ENCODE measurements at places on chromosomes 7 and 10.

- DNase-seq: no peak
Observed at GRCh38 chr7:139959285-139959628, 103.5 kb downstream of the PARP12 start.

DNA sequence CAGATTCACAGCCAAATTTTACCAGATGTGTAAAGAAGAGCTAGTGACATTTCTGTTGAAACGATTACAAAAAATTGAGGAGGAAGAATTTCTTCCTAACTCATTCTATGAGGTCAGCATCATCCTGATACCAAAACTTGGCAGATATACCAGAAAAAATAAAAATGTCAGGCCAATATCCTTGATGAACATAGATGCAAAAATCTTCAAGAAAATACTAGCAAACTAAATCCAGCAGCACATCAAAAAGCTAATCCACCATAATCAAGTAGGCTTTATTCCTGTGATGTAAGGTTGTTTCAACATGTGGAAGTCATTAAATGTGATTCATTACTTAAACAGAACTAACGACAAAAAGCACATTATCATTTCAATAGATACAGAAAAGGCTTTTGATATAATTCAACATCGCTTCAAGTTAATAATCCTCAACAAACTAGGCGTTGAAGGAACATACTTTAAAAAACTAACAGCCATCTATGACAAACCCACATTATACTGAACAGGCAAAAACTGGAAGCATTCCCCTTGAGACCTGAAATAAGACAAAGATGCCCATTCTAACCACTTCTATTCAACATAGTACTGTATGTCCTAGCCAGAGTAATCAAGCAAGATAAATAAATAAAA, 807.7 kb upstream of the ZWINT start:
- DNase-seq: no peak

DNA sequence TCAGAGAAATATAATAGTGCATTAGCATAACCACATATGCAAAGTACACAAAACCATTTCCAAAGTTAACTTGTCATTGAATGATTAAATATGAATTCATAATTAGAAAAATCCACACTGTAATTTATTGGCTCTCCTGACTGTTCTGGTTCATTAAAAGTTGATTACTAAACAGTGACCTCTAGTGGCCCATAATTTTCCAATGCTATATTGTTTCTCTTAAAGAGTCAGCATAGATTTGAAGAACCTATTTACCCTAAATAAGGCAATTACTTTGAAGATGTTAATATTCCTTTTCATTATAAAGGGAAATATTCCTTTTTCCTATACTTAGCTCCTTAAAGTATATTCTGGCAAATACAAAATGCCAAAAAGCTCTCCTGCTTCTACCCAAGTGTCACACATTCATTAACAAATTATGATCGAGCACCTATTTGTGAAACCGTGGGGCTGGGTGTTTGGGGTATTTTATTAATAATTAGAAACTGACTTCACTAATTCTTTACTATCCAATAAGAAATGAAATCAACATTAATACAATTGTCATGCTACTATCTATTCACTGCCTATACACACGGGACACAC, 86.2 kb downstream of the HIBADH start:
- DNase-seq: no peak

DNA sequence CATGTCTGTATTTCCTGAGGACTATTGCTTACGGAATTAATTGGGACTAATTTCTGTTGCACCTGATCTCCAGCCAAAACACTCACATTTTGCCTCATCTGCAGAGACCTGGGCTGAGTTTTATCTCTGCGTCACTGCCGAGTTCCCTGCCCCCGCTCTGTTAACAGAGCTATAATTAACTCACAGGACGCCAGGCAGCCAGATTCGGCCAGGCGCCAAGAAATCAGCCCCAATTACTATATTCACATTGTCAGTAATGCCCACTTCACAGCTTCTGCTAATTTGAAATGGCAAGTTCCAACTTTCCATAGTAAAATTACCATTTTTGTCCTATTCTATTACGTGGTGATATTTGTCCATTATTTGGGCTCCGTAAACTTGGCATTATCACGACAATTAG, 130.5 kb downstream of the CUX1 start:
- DNase-seq: no peak

DNA sequence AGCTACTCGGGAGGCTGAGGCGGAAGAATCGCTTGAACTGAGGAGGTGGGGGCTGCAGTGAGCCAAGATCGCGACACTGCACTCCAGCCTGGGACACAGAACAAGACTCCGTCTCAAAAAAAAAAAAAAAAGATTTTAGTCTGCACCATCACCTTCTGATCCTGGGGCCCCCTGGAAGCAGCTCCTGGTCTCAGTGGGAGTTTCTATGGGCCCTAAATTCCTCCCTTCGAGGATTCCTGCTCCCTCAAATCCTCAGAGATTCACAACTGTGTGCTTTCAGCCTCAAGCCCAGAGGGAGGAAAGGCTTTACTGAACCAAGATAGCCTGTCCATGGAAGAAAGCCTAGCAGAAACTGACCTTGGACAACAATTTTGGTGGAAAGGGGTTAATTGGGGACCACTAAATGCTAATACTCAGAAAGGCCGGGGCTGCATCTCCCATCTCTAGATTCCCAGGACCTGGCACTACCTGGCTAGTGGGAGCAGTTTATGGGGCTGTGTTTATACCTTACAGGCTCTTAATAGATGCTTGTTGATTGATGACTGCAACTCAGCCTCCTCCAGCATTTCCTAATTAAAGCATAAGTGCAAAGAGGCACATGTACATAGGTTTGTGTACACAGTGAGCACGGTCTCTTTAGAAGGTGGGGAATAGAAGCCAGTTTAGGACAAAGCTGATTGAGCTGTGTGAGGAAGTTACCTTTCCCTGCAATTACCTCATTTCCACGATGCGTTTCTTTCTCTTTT, 9.2 kb upstream of the FGFR2 start:
- no peak for DNase-seq

DNA sequence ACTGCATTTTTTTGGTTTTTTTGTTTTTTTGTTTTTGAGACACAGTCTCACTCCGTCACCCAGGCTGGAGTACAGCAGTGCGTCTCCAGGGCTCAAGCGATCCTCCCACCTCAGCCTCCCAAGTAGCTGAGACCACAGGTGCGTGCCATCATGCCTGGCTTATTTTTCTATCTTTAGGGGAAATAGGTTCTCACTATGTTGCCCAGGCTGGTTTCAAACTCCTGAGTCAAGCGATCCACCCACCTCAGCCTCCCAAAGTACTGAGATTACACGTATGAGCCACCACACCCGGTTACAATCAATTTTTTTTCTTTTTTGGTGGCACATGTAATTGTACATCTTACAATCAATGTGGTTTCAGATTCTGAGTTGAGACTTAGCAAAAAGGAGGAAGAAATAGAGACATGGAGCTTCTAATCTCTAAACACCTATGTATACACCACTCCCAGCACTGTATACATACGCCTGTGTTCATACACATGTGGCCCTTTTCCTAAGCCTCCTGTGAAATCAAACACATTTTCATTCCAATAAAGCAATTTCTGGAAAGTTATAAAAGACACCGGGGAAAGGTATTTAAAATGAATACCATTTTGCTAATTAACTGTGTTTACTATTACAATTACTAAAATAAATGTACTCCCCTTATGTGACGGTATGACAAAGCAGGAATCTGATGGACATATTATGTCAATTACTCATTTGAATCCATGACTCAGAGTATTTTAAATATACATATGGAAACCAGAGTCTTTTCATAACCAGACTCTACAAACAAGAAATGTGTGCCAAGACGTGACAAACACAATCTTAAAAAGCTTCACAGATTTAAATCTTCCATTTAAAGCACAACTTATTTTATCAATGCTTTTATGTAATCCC, 40.9 kb downstream of the SMURF1 start:
- DNase-seq: peak; percentile 13

DNA sequence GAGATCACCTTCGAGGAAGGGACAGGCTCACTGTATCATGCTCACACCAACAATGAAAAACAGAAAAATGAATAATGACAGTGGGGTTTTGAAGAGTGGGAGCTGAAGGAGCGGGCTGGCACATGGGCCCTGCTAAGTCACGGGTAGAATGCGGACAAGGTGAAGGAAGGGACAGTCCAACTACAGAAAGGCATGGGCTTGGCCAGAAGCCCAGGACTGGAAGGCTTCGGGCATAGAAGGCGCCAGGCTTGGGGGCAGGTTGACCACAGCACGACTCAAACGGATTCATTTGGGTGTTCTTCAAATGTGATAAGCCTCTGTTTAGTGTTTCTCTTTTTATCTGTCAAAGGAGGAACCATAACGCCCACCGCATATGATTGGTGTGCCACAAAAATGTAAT, 509.5 kb downstream of the CCSER2 start:
- DNase-seq: no peak

GRCh38 chr10:29319205-29319781, 30.4 kb downstream of the LYZL1 start:
- no peak for DNase-seq

DNA sequence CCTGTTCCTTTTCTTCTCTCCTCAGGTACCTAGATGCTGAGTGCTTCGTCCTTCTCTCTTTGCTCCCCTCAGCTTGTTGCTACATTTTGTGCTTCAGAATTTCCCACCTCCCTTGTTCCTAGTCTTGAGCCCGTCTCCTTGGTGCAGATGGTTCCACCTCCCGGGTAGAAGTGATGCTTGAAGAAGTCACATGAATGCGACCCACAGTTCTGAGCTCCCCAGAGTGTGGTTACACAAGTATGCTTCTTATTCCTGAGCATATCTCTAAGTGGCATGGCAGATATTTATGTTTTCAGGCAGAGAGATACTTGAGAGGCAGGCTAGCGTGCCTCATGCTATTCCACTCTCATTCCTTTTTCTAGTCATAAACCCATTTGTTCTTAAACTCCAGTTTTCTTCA, 34.0 kb downstream of the INPP5F start:
- DNase-seq: no peak

DNA sequence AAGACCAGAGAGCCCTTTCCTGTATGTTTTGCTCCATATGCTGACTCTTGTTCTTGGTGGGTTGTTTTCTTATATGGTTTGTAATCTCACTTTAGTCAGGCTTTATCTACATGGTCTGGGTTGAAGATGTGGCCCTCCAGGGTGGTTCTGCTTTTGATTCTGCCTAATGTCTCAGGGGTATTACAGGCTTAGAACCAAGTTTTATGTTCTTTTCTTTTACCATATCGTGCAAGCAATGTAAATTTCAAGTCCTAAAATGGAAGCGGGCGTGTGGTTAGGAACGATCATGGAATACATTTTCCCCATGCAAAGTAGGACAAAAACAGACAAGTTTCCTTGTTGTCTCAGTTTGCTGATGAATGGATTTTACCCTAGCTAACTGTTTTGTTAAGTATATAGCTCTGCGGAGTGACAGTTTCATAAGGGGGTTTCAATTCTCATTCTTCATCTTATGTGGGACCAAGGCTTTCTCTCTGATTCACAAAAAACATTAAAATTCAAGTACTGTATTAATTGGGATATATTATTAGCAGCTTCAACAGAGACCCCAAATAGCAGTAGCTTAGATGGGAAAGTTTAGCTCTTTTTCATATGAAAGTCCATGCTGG, 58.7 kb downstream of the MTURN start:
- no peak for DNase-seq

GRCh38 chr7:78176171-78176570, 377.6 kb downstream of the PHTF2 start:
- no peak for DNase-seq

DNA sequence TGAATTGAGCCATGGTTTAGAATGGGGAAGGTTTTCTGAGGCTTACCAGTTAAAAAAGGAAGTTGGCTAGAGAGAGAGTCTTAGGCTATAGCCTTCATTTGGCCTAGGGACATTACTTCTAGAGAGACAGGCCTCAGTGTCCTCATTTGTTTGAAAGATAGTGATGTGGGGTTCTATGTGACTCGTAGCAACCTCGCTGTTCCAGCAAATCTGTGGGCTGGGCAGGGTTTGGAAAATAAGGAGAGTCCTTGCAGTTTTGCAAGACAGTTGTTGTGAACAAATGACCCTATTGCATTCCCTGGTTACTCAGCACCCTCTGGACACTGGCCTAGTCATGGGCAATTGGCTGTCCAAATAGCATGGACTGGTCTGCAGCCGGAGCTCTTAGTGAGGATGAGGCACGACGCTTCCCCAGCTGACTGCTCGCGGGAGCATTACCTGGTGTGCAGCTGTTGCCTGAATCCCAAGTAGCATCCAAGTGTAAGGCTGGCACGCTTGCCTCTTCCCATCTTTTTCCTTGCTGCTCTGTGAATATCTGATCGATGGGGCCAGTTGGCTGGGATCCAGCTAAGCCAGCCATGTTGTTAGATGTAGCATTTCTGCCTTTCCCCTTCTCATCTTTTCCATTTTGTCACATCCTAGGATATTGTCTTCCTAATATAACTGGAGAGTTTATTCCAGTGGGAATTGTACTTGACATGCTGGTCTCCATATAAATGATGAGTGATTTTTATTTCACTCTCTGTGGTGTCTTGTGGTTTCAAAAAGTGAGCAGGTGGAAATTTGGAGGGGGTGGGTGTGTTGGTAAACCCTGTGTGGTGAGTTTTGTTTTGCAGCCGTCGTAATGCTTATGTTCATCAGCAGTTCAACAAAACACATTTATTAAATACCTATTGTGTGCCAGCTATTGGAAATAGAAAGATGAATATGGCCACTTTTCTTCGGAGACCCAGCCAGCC, 99.8 kb downstream of the SND1 start:
- no peak for DNase-seq

GRCh38 chr10:48253970-48254657, 20.4 kb downstream of the FRMPD2 start:
- no peak for DNase-seq

DNA sequence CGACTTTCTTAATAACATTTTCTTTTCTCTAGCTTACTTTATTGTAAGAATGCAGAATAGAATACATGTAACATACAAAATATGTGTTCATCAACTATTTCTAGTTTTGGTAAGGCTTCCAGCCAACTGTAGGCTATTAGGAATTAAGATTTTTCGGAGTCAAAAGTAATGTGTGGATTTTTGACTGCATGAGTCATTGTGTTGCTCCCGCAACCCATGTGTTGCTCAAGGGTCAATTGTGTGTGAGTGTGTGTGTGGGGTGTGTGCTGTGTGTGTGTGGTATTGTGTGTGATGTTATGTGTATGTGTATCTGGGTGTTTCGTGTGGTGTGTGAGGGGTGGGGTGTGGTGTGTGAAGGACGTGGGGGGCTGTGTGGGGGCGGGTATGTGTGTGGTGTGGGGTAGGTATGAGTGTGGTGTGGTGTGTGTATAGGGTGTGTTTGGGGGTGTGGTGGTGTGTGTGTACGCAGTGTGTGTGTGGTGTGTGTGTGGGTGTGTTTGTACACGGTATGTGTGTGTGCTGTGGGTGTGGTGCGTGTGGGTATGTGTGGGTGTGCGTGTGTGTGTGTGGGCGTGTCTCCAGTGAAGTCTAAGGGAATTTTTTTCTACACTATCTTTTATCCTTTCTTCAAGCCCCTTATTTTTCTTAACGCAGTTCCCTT, 60.5 kb downstream of the RSU1 start:
- DNase-seq: no peak

GRCh38 chr10:2839081-2839725, 228.1 kb upstream of the PFKP start:
- DNase-seq: peak; percentile 51

GRCh38 chr10:118501171-118501570, 94.3 kb downstream of the PRLHR start:
- no peak for DNase-seq

Data from stimulated activated CD4-positive, alpha-beta T cell treated with anti-CD3 and anti-CD28 coated beads, Interleukin-4, amount 100 ng/mL, for 1 hour (primary cell).